Activated CD8-positive, alpha-beta memory T cell treated with anti-CD3 and anti-CD28 coated beads for 1 hour (primary cell): ENCODE measurements at places on chromosomes 16 and 17.

- DNase-seq: no peak
Measured at GRCh38 chr16:11799509-11800381, 2.7 kb upstream of the ZC3H7A start.

GRCh38 chr16:46830417-46830901 lies 521 bp downstream of the C16orf87 start:
- no peak for DNase-seq

DNA sequence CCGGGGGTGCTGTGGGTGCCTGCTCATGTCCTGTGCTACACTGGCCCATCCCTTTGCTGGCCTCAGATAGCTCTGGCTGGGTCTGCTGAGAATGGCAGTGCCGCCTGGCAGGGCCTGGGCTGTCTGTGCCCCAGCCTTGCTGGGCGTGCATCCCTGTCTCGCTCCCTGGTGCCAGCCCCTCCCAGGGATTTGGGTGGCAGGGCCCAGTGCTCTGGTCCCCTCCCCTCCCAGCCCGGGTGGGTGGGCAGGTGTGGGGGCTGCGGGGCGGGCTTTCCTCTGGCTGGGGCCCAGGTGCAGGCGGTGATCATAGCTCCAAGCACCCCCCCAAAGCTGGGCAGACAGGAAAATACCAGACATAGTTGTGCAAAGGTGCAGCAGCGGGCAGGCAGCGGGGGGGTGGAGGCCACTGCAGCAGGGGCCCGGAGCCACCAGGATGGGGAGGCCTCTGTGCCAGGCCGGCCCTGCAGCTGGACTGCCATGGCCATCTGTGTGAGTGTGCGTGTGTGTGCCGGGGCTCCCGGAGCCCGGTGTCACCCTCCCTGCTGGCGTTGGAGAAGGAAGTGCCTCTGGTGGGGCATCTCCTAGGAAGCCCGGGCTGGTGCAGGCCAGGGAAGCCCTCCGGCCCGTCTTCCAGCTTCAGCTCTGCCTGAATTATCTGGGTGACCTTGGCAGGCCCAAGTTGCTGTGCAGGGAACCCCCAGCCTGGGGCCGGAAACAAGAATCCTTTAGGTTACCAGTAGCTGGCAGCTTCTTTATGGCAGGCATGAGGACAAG lies 7.4 kb downstream of the GLIS2 start:
- DNase-seq: no peak

GRCh38 chr17:53186001-53186400 lies 636.7 kb upstream of the KIF2B start:
- no peak for DNase-seq

DNA sequence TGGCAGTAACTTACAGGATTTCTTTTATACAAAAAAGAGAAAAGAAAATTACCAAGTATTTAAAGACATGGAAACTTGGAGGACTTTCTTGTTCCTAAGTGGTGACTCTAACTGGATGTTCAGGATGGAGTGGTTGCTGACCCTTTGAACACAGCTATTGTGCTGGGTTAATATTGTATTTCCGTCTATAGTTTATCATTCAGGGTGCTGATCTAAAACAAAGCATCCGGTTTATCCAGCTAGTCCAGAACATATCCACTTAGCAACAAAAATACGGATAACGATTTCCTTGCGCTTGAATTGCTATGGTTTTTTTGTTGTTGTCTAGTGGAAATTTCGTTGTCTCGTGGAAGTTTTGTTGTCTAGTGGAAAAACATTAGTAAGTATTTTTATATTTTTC lies 38.2 kb downstream of the SNTB2 start:
- no peak for DNase-seq

DNA sequence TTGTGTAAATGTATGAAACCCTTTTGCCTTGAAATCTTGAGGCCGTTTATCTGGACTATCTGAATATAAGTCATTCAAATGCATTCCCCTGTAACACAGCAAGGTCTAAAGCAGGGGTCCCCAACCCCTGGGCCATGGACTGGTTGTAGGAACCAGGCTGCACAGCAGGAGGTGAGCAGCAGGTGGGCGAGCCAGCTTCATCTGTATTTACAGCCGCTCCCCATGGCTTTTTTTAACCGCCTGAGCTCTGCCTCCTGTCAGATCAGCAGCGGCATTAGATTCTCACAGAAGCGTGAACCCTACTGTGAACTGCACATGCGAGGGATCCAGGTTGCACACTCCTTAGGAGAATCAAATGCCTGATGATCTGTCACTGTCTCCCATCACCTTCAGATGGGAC lies 24.1 kb downstream of the DNAH3 start:
- no peak for DNase-seq

- DNase-seq: no peak
Measured at GRCh38 chr17:49148171-49148570, 15.6 kb downstream of the B4GALNT2 start.

DNA sequence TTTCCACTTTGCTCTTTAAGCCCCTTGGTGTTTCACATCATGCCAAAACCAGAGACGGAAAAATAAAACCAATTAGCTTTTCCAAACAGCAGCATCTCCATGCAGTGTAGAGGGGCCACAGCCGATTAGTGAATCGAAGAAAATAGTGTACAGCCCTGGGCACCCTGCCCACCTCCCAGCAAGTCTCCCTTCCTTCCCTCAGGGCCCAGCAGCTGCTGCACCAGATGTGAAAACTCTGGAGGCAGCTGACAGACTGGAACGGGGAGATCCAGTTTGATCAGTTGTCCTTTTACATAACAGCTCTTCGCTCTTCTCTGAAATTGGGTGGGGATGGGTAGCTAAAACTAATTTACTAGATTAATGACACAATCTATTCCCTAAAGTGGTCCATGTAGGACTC lies 19.3 kb downstream of the TMEM11 start:
- no peak for DNase-seq

- DNase-seq: no peak
Measured at GRCh38 chr16:86090461-86091170, 191.7 kb downstream of the IRF8 start.

- DNase-seq: no peak
Measured at GRCh38 chr17:43813386-43813785, 19.6 kb downstream of the MPP3 start.

- no peak for DNase-seq
Measured at GRCh38 chr16:74865922-74866598, 91.4 kb upstream of the FA2H start.

GRCh38 chr17:16313139-16314090 lies 39.9 kb downstream of the CENPV start:
- DNase-seq: no peak

DNA sequence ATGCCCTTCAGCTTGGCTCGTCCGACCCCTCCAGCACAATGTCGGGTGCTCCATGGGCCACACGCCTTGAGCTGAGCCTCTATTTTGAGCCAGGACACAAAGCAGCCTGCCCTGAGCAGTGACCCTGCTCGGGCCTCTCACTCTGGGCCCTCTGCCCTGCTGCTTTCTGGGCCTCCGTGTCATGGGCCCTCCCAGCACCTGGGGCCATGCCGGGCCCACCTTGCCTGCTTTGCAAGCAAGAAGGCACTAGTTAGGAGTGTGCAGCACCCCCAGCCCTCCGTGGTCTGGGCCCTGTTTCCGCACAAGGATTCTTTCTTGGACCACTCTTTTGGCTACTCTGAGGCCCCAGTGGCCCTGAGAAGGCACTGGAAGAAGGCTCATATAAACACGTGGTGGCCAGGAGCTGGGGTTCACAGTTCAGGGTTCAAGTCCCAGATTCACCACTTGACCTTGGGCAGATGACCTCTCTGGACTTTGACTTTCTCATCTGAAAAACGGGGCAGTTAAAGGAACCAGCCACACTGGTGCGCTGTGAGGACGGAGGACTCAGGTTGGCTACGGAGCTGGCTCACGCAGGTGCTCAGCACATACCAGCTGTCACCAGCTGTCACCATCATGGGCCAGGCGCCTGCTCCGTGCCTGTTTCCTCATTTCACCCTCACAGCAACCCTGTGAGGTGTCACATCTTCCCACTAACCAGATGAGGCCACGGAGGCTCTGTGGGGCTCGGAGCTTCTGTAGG lies 166.0 kb upstream of the GSE1 start:
- DNase-seq: no peak

- DNase-seq: no peak
Measured at GRCh38 chr17:74921026-74921681, 1.9 kb downstream of the USH1G start.

DNA sequence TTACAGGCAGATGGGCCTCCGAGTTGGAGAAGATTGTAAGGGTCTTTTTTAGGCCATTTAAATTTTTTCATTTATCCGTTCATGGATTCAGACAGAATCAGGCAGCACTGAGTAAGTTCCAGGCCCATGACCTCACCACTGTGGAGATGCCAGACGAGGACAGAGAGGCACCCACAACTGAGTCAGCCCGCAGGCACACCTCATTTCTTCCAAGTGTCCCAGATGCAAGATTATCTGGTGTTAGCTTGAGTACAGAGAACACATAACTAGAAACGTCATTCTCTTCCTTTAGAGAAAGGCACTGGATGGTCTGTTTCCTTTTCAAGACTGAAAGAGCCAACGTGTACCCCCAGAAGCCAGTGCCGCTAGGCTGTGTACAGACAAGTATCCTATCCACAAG lies 16.9 kb downstream of the CLEC16A start:
- no peak for DNase-seq

- DNase-seq: no peak
Measured at GRCh38 chr17:81250286-81251093, 11.4 kb downstream of the NDUFAF8 start.

GRCh38 chr17:44832805-44833204 lies 2.7 kb upstream of the GJC1 start:
- no peak for DNase-seq

DNA sequence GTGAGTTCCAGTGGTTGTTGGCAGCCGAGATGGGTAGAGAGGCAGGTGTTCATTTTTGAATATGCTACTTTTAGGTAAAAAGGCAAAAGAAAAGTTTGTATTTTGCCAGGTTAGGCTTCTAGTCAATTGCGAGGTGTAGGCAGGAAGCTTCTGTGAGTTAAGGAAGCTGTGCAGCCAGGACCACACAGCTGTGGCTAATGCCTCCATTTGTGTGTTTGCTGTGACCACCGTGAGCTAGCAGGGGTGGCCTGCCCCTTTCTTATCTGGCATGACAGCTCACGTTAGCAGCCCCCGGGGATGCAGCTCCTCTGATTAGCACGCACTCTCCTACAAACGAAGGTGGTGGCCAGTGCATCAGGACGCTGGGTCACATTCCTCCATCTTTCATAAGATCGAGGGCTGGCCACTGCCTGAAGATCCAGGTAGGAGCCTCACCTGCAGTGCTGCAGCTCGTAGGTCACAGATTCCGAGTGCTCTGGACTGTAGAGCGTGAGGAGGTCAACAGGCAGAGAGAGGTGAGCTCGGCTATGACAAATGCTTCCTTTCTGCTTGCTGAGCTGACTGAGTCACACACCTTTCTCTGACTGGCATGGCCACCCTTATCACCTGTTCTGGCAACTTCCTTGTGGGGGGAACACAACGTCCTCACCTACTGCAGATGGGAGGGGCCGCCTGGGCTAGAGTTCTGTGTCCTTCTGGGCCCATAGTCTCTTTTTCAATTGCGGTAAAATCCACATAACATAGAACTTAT lies 244.4 kb downstream of the HS3ST3B1 start:
- no peak for DNase-seq

DNA sequence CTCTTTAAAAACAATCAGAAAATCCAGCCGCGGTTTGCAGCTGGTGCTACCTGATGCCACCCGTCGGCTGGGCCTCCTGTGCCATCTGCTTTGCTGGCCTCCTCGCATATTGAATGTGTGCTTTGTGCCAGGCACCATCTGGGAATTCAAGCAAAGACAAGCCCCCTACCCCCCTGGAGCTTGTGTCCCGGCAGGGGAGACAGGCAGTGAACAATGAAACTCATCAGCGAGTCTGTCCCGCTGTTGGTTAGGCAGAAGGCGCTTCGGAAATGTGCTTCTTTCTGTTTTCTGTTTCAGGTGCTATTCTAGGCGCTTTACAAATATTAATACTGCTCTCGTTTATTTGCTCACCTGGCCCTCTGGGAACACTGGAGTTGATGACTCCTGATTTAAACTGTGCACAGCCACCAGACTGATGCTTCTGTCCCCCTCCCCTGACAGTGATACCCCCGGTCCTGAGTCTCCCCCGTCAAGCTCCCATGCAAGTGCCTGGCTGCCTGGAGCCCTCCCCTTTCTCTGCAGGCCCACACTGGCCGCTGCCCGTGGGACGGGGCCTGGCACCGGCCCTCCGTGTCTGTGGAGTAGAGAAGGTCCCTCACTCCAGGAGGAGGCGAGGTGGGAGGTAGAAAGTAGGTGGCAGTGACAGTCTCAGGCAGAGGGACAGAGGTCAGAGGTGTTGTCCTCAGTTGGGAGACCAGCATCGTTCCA lies 126.1 kb upstream of the PLCG2 start:
- DNase-seq: no peak
